ENCODE measurements at places on chromosomes 3 and 15.

GRCh38 chr3:110066206-110066605 lies 728.9 kb upstream of the DPPA4 start:
- no peak for DNase-seq

DNA sequence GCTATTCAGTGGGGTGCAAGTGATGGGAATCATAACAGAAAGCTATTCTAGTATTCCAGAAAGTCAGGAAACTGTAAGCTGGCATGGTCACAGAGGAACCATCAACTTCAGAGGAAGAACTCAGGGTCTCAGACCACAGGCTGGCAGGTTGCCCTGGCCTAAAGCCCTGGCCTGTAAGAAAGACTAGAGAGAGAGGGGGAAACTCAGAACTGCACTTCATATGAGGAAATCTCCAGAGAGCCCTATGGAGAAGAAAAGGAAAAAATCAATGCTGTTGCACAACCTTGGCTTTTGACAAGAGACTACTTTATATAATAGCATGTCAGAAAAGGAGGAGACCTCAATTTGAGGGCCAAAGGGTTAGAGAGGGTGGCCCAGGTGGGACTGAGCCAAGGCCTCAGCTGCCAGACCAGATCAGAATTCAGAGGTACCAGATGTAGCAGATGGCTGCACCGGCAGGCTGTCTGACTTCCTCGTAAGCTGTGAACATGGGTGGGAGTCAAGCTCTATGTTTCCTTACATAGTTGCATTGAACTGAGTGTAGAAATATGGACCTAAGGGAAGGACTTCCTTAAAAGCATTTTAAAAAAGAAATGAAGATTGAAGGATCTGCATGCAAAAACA lies 333.8 kb downstream of the PDCD6IP start:
- peak; percentile 50 for DNase-seq

- no peak for DNase-seq
Observed at GRCh38 chr3:103963599-103963998, 1403.1 kb upstream of the ALCAM start.

- no peak for DNase-seq
Observed at GRCh38 chr3:156772588-156773206, 53.5 kb upstream of the LEKR1 start.

DNA sequence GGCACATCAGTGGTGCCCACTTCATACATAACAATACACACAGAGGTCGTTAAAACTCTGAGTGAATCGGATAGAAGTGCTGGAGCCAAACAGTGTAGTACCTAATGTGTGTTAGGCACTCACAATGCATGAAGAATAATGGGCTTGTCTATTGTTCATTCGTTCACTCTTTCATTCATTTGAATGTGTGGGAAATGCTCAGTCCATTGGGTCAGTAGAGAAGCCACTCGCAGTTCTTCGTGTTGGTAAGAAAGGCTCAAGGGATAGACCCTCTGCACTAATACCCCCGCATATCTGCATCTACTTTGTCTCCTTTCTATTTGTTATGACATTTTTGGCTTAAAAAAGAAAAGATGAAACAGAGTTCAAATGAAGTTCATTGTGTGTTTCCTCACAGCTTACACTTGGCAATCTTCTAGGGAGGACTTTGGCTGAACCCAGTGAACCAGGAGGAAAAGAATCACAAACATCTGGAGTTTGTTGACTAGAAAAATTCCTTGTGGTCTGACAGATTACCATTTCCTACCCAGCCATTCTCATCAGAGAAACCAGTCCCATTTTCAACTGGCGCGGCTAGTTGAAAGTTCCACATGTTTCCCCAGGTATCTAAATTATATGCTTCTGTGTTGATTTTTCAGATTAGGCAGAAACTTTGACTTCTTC lies 32.8 kb upstream of the MFSD1 start:
- no peak for DNase-seq

GRCh38 chr3:183728204-183728603 lies 30.6 kb downstream of the YEATS2 start:
- DNase-seq: no peak

GRCh38 chr15:77470235-77470634 lies 49.5 kb downstream of the HMG20A start:
- no peak for DNase-seq

DNA sequence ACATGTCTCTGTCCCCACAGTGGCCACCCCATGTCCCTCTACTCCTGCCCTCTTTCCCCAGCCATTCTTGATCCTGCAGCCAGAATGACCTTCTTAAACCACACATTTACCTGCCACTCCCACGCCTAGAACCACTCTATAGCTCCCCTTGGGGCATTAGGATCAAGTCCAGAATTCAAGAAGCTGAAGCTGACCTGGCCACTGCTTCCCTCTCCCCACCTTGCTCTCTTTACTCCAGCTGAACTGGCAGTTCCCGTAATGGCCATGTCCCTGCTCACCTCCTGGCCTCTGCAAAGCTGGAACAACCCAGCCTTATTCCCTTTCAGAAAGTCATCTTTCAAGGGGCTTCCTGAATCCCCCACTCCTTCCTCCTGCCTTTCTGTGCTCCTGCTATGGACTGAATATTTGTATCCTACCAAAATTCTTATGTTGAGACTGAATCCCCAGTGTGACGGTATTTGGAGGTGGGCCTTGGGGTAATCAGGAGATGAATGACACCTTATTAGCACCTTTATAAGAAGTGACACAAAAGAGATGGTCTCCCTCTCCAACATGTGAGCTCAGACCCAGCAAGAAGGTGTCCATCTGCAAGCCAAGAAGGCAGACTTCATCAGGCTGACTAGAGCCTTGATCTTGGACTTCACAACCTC lies 3.8 kb downstream of the CSRNP1 start:
- no peak for DNase-seq

DNA sequence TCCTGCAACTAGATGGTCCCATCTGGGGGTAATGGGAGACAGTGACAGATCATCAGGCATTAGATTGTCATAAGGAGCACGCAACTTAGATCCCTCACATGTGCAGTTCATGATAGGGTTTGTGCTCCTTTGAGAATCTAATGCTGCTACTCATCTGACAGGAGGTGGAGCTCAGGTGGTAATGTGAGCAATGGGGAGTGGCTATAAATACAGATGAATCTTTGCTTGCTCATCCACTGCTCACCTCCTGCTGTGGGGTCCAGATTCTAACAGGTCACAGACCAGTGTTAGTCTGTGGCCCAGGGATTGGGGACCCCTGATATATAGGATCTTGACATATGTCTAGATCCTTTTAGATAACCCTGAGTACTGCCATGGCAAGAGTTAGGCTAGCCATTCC lies 52.7 kb downstream of the RASGRF1 start:
- no peak for DNase-seq

GRCh38 chr3:78141269-78141668 lies 1101.4 kb downstream of the ROBO2 start:
- DNase-seq: no peak

GRCh38 chr3:99901200-99901926 lies 83.7 kb downstream of the CMSS1 start:
- DNase-seq: no peak

DNA sequence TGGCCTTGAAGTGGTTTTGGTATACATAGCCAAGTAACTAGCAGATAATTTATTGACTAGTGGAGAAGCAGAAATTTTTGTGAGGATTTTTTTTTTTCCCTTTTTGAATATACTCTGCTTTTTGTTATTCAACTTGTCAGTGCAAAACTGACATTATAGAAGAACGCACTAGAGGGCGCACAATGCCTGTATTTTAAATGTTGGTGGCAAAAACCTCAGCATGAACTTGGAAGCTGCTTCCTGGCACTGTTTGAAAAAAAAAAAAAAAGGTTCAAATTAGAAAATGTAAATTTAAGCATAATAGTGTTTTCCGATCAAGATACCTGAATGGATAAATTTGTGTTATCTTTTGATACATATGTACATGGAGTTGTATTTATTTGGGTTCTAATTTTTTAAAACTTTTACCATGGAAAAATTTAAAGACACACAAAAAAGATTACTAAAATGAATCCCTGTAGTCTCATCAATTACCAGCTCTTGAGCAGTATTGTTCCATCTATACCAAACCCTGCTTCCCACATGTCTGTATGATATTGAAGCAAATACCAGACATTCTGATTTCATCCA lies 56.0 kb downstream of the SLC25A26 start:
- peak; percentile 25 for DNase-seq

DNA sequence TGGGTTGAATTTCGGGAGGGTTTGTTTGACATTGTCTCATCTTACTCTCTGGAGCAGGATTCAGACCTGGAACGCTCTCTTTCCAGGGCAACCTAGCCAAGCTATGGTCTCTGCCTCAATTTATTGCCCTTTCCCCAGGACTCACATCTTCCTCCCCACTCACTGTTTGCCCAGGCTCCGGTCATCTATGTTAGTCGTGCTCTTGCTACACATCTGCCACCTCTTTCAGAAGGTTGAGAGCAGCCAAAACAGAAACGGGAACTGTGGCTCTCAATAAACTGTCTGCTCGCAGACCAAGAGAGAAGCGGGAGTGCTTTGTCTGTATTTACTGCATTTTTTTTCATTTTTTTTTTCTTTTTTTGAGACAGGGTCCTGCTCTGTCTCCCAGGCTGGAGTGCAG lies 81.6 kb downstream of the ST6GAL1 start:
- DNase-seq: no peak

GRCh38 chr3:183629546-183630301 lies 5.7 kb upstream of the KLHL24 start:
- DNase-seq: no peak

DNA sequence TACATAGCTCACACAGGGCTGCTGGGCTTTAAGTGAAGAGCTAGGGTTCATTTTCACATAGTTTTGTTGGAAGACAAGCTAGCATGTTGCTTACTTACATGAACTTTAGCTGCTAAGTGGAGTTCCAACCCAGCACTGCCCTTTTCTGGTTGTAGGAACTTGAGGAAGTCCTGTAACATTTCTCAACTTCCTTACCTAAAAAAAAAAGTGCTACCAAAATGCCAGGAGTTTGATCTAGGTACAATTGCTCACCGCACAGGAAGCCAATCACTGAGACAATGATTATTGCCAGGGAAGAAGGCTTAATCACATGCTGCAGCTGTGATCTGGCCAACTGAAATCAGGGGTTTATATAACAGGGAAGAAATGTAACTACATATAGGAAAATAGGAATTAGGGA lies 52.8 kb downstream of the IL12A start:
- no peak for DNase-seq

DNA sequence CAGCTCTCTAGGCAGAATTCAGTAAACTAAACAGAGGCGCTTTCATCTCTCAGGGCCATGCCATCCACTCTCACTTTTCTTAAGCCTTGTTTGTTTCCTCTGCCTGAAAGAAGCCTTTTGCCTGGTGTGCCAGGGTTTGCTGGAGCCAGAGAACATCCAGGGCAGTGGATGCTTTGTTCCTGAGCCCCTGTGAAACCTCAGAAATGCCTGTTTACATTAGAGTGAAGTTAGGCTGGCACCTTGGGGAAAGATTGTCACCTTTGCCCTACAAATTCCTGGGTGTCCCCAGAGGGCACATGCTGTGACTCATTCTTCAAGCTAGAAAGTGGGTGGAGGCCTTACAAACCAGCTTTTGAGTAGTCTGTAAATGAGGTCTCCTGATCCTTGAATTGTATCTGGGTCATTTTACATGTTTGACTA lies 10.7 kb upstream of the TRAK1 start:
- no peak for DNase-seq

GRCh38 chr3:9247941-9248521 lies 1.4 kb downstream of the SRGAP3 start:
- DNase-seq: no peak

- no peak for DNase-seq
Observed at GRCh38 chr15:48993380-48993779, 29.7 kb upstream of the SHC4 start.

DNA sequence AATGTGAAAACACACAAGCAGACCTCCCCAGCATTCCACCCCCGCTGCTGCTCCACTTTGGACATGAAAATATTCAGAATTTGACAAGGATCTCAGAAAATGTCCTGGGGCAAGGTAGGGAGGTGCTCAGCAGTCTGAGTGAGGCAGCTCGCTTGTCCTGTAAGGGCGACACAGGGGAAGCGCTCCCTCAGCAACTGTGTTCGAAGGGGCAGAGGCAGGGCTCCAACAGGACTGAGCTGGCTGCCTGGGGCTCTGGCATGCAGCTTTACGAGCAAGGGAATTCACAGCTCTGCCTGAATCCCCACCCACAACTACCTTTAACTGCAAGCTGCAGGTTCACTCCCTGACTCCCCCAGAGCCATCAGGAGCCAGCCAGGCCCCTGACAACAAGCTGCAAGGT lies 287.0 kb upstream of the LYSMD4 start:
- DNase-seq: no peak
